ENCODE measurements at places on chromosomes 2 and 18. TPM values are rescaled to one million over a fixed set of nuclear protein-coding genes. Genes with fewer than 3 reads are reported as not detected.

- no peak for DNase-seq
Observed at GRCh38 chr18:29321561-29321960, 1144.6 kb upstream of the CDH2 start.

The MERTK gene
- polyA plus RNA-seq = 1.4 TPM

The UBXN2A gene
- 33.9 TPM for polyA plus RNA-seq

The WNT10A gene
- 0.03 TPM for polyA plus RNA-seq

DNA sequence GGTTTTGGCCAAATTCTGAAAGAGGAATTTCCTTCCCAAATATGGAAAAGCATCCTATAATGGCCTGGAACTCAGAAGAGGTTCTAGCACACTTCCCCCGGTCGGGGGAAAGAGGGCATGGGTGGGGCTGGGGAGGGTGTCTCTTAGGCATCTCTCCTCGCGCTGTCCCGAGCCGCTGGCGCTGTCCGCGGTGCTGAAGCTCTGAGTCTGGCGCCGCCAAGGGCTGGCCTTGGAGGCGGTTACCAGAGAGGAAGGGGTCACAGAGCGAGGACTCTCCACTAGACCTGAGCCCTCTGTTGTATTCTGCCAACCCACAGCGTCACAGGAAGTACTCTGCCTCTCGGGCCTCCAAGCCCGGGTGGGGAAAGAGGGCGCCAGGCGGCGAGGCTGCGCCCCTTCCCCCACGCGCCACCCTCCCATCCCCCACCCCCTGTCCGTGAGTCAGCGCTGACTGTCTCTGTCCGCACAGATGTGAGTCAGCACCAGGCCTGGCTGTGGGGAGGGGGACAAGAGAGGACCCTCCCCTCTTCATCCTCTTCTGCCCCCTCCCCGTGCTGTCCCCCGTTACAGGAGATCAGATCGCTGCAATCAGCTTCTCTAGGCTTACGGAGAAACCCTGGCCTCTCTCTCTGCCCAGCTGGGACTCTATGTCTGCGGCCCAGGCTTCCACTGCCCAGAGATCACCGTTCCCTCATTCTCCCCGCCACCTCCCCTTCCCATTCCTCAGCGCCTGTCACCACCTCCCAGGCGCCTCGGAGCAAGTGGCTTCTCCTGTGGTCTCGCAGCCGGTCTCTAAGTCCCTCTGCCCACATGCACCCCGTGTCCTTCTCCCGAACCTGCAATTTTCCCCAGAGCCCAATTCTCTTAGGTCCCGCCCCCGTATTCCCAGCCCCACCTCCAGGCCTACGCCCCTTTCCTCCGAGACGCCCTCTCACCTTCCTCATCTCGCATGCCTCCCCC lies 779 bp downstream of the PTPRN start:
- peak; percentile 78 for DNase-seq

- DNase-seq = peak; percentile 86
Observed at GRCh38 chr2:231052494-231053451, 3.9 kb upstream of the PSMD1 start.

GRCh38 chr2:203340791-203341487 lies 12.7 kb downstream of the ABI2 start:
- DNase-seq = no peak

DNA sequence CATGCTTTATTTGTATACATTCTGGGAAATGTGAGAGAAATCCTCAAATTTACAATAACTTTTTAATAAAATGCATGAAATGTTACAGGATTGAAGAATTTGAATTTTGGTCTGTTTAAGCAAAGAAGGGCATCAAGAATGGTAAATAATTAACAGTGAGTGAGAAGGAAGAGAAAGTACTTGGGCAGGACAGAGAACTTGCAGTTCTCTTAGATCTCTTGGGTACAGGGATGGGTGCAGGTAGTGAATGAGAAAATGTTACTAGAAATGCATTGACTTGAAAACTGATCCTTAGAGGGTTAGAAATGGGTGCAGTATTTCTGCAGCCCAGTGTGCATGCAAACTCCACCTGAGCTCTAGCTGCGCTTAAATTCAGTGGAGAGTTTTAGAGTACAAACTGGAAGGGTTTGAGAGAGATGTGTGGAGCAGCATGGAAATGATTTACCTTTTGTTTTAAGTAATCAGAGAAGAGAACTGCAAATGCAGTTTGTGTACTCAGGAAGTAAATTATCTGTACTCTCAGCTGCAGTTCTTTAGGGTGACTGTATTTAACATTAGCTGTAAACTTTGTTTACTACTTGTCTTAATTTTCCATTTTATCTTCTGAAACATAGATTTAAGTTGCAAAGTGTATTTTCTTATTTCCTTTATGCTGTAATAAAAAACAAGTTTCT lies 51.0 kb upstream of the RAB27B start:
- no peak for DNase-seq

- no peak for DNase-seq
Observed at GRCh38 chr2:28956415-28956826, 24.7 kb upstream of the TOGARAM2 start.

GRCh38 chr2:240309214-240309613 lies 126.2 kb upstream of the GPC1 start:
- no peak for DNase-seq

DNA sequence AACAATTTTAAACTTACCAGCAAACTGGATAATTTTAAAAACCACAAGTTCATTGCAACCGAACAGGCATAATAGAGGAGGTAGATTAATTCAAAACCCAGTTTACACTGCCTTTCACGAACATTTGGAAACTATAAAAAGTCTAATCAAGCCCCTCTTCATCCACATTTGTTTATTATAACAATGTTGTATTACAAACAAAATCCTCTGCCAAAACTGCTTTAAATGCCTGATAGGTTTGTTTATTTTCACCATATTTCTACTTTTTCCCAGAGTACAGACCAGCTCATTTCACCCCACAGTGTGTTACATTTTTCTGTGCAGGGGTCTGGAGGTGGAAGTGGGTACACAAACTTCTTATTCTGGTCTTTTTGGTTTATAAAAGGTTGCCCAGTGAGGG lies 184.2 kb downstream of the OSR1 start:
- no peak for DNase-seq

DNA sequence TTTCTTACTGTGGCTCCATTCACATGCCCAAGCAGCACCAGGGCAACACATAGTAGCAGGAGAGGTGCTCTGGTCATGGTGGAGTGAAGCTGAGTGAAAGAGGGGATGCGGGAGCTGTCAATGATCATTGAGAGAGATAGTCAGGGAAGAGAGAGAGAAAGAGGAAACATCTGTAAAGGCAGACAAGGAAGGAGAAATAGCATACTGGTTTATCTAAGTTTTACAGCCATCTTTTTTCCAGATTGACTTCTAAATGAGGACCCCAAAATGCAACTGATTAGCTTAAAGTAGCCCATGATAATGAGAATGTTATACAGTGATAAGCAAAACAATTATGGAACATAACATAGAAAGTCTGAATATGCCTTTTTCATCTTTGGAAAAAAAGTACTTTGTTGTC lies at the start of gene C2orf66:
Gene C2orf66 (minus strand): TSS at position 96 of the 400 bp plus-strand sequence. CDS start 19 bp downstream, at position 77.
- DNase-seq = no peak

The AGBL5 gene
- 5.3 TPM for polyA plus RNA-seq

The C2orf15 gene
- 0.05 TPM for polyA plus RNA-seq

The UPP2 gene
- not detected for polyA plus RNA-seq

The CRYGC gene
- not detected for polyA plus RNA-seq

DNA sequence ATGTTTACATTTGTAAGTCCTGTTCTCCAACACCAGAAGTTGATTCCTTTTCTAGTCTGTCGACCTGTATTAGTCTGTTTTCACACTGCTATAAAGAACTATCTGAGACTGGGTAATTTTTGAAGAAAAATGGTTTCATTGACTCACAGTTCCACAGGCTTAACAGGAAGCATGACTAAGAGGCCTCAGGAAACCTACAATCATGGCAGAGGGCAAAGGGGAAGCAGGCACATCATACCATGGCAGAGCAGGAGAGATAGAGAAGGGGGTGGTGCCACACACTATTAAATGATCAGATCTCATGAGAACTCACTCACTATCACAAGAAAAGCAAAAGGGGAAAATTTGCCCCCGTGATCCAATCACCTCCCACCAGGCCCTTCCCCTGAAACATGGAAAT lies 112.8 kb upstream of the MAP3K20 start:
- no peak for DNase-seq

DNA sequence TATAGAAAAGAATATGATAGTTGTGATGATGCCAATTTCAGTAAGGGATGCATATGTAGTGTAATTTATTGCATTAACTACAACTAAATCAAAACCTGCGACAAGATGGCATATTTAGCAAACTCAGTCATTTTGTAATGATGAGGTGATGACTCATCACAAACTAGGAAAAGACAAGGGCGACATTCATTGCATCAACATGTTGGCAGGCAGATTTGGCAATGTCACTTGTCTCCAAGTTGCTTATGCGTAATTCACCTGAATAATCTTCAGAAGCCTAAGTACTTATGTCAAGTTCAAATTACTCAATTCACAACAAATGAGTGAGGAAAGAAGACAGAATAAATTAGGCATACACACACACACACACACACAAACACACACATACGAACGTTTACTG lies 273.2 kb upstream of the RGPD4 start:
- DNase-seq = no peak

All from psoas muscle (tissue), 8 donors.